ENCODE measurements at places on chromosomes 3 and 15. TPM values are rescaled to one million over a fixed set of nuclear protein-coding genes. Genes with fewer than 3 reads are reported as not detected.

DNA sequence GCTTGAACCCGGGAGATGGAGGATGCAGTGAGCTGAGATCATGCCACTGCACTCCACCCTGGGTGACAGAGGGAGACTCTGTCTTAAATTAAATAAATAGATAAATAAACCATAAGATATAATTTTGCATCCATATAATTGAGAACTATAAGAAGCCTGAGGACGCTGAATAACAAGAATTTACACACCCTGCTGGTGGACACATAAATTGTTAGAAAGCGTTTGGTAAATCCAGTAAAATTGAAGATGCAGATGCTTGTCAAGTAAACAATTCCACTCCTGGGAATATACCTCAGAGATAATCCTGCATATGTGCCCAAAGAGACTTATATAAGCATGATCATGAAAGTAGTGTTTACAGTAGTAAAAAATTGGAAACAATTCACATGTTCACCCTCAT lies 41.7 kb downstream of the TTC23 start:
- no peaks in the 10 kb centered on the region for H3K36me3 ChIP-seq
- no peaks in the 10 kb centered on the region for H3K27me3 ChIP-seq
- H3K4me3 ChIP-seq: no peak overlapping the region
- no peak for DNase-seq
- H3K27ac ChIP-seq: no peak overlapping the region

Gene FRMD5
- total RNA-seq: 0.08 TPM

GRCh38 chr3:16923112-16923511 lies 38.4 kb downstream of the PLCL2 start:
- no peak for DNase-seq
- H3K27ac ChIP-seq: no peak overlapping the region
- H3K27me3 ChIP-seq: no peaks in the 10 kb centered on the region
- H3K4me3 ChIP-seq: no peak overlapping the region
- no peaks in the 10 kb centered on the region for H3K36me3 ChIP-seq

DNA sequence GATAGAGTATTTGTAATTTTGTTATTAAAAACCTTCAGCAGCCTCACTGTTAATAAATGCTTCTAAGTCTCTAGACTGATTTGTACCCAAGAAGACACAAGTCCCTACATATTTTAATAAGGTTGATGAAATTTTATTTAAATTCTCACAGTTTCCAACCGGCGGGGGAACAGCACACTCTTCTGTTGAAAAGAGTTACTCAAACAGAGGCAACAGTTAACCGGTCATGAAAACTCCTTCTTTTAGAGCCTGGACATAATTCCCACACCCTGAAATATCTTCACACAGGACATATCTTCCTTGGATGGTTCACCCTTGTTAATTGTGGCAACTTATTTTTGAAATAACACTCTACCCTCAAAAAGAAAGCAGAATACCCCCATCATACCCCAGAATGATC lies 278.8 kb downstream of the FOXP1 start:
- no peak overlapping the region for H3K4me3 ChIP-seq
- no peaks in the 10 kb centered on the region for H3K36me3 ChIP-seq
- peaks cover 77% of the 10 kb centered on the region for H3K4me1 ChIP-seq
- H3K27ac ChIP-seq: no peak overlapping the region
